ENCODE measurements at places on chromosomes 13 and 19.

DNA sequence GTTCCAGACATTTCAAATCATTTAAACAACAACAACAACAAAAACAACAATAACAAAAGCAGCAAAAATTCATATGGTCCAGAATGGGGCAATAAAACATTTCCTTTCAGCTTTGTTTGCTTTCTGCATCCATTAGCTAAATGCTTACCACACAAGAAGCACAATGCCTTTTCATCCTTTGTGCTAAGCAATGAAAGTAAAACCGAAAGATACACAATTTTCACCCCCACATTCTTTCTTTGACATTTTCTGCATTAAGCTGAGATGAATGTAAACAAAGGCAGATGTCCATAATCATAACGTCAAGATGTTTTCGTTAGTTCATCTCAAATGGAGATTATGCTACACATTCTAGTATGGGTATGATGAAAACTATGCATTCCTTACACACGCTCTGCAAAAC lies 568.5 kb downstream of the SLITRK6 start:
- DNase-seq, result no peak

DNA sequence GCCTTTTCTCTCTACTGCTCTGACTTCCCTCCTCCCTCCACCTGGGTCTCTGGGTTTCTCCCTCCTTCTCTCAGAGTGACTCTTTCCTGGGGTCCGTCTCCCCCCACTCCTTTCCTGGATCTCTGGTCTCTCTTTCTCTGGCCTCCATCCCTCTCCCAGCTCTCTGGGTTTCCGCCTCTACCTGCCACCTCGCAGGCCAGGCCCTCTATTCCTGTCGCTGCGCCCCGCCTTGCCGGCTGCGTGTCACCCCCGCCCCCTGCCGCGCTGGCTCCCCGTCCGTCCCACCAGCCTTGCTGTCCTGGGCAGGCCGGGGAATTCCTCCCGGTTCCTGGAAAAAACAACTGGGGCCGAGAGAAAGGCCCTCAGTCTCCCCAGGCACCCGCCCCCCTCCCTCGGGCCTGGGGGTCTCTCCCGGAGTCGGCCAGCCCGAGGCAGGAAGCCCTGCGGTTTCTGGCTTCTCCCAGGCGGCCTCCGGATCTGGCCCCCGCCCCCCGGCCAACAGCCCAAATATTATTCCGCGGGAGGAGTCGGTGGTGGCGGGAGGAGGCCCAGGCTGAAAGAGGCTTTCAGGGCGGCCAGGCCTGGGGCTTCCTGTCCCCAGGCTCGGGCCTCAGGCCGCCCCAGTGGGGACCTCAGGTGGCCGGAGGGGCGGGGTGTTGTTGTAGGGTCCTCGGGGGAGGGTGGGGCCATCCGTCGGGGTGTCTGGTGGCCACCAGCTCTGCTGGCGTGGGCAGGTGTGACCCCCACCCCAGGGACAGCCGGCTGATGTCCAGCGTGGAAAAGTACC lies 9.3 kb downstream of the IRF2BP1 start:
- no peak for DNase-seq

DNA sequence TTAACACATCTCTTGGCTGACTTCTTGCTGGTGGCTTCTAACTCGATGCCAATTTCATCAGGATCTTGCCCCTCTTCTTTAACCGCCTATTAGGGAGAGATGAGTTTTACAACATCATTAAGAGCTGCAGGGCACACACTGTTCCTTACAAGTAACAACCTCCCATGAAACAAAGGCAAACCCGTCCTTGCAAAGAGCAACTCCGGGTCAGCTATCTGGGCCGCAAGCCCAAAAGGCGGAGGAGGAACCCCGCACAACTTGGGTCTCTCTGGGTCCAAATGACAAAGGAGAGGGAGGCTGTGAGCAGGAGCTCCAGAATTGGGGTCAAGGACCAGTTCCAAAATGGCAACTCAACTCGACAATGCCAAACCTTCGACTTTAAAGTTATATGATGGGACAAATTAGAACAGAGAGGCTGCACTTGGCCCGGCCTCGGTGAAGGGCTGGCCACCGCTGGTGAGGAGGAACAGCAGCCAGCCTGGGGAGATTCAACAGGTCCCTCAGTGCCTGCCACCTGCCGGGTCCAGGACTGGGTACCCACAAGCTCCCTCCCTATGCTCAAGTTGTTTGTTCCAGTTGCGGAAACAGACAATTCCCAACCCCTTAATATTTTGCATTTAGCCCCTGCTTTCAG lies 1.1 kb downstream of the SAFB2 start:
- DNase-seq, result no peak

GRCh38 chr13:73261739-73262216 lies 203.0 kb downstream of the KLF5 start:
- no peak for DNase-seq

DNA sequence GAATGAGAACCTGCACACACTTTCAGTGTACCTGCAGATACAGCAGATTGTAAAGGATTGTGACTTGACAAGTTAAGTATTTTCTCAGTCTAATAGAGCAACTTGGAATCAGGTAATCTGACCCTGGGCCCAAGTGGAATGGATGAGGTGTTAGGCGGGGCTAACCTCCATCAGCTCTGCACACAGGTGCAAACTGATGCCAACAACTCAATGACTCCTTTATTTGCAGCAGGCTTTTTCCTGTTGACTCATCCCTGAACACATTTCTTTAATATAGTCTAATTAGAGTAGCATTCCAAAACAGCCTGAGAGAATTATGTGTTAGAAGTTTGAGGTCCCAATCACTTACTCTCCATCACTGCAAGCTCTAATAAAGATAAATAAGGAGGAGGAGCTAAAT lies 48.8 kb downstream of the TPT1 start:
- DNase-seq, result no peak

DNA sequence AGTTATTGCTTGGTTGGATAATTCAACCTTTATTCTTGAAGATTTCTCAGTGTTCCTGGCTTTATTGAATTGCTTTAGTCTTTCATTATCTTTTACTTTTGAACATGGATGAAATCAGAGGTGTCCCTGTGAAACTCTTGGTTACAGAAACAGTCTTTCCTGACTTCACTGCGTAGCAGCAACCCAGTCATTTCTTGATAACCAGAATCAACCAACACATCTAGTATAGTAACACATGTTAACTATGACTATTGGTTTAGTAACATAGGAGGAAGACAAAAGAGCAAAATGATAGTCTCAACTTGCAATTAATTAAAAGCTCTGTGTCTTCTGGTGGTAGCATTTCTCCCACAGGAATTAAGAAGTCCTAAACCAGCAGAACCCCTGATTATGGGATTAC lies 393.6 kb downstream of the GPC5 start:
- no peak for DNase-seq

- no peak for DNase-seq
Observed at GRCh38 chr13:29046588-29046987, 226.4 kb downstream of the MTUS2 start.

DNA sequence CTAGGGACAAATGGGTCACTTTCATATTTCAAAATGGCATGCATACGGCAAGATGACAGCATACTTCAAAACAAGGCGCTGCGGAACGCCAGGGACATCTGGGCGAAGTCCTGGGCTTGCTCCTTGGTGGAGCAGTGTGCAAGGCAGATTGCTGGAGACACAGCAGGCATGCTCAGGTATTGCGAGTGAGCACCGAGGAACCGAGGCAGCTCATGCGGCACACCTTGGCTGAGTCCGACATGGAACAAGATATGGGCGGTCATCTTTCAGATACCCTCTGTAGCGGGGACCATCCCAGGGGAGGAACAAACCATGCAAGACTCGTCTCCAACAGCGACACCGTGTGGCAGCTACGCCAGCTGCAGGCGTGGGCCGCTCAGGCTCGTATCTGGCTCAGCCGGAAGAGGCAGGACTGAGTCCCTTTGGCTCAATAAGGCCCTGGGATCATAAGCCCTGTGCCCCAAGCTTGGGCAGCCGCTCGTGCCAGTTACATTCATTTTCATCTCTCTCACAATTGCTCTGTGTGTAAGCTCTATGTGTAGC lies 112.4 kb downstream of the NUFIP1 start:
- no peak for DNase-seq

DNA sequence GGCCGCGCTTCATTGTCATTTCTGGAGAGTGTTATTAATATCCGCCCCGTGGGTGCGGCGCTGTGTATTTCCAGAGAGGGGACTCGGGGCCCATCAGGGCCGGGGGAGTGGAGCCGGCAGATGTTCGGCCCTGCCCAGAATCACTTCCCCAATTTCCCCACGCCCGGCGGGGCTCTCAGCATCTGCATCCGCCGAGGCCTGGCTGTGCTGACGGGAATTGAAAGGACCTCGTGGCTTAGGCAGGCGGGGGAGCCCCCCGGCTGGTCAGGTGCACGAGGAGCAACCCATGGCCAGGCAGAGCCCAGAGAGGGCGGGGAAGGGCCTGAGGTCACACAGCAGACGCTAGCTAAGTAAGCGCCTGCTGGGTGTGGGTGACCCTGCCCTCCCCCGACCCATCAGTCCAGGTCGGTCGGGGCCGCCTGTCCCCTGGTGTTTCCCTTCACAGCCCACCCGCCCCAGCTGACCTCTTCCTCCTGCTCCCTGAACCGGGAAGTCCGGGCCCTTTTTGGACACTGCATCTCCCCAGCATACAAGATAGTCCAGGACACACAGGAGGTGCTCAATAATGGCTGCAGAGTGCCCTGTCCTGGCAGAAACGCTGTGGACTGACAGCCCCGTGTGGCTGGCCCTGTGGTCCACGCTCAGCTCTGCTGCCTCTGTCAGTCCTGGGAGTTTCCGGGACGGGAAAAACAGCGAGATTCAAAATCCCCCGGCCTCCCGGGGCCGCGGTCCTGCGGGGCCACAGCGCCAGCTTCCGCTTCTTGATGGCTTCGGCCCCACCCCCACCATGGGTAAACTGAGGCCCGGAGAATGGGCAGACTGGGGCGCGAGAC lies 22.1 kb downstream of the ARID3A start:
- DNase-seq, result no peak

DNA sequence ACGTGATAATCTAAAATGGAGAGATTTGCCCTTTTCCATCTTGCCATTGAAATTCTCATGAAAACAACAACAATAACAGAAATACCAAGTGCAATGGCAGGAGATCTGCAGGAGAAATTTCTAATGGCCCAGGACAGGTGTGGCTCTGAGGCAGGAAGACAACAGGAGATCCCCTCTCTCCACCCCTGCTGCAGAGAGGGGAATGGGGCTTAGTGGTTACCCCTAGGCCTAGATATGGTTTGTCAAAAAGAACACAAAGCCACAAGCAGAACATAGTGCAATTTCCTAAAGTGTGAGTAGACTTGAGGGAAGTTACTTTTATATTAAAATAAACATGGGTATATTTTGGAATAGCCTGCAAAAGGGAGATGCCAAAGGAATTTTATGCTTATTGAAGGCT lies 369.5 kb downstream of the KCNRG start:
- DNase-seq, result no peak

DNA sequence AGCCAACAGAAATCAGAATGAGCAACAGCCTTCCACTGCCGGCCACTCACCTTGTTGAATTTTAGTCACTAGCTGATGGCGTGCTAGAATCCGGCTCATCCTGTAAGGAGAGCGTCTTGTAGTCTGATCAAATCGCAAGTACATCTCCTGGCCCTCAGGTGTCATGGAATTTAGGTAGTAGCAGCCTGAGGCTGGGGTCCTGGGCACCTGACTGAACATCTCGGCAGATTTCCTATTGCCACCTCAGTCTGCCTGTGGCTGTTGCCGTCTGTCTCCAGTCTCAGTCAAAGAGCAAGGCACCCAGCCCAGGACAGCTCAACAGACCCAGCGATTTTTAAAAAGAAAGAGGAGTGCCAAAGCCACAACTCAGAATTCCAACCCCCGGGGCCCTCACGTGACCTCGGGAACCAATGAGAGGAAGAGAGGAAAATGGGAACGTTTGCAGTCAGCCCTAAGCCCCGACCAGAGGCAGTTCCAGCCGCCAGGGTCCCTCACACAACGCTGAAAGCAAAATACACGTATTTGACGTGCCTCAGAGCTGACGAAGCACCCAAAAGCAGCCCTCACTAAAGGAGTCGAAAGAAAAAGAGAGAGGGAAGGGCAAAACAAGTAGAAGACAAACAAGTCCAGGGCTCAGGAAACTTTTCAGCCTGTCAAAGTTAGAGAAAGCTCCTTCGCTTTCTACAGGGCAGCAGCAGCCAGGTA lies at the start of gene STARD13:
TSS of gene STARD13 (minus strand) at position 336 of the 705 bp plus-strand sequence. CDS start at position 219, 117 bp downstream.
- no peak for DNase-seq

DNA sequence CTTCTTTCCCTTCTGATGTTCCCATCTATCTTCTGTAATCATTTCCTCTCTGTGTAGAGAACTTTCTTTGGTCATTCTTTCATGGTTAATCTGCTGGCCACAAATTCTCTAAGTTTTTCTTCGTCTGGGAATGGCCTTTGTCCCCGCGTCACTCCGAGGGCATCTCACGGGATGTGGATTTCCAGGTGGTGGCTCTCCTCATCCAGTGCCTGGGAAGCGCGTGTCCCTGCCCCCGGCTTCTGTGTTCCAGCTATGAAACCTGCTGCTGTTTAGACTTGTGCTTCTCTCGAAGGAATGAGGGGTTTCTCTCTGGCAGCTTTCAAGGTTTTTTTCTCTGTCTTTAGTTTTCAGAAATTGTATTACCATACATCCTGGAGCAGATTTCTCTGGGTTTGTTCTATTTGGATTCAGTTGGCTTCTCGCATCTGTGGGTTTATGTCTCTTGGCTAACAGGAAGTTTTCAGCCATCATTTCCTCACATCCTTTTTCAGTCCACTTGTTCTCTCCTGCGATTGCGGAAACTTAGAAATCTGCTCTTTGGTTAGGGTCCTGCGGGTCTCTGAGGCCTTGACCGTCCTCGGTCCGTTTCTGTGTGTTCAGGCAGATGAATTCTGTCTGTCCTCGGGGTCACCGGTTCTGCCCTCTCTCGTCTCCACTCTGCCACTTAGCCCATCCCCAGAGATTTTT lies 36.9 kb upstream of the DCUN1D2 start:
- DNase-seq, result no peak

DNA sequence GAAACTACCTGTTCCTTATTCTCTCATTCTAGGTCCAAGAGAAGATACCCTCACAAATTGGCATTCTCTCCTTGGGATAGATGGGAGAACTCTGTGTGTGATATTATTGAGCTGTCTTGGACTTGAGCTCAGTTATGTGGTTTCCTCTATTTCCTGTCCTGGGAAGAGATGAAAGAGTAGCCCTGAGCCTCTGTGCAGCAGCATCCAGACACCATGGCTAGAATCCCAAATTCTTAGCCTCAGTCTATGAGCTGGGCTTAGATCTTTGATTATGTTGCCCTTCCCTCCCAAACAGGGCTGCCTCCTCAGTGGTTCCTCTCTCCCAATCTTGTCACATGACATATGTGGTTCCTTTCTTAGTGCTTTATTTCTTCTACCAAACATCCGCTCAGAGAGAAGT lies 290.7 kb downstream of the SPRY2 start:
- no peak for DNase-seq

DNA sequence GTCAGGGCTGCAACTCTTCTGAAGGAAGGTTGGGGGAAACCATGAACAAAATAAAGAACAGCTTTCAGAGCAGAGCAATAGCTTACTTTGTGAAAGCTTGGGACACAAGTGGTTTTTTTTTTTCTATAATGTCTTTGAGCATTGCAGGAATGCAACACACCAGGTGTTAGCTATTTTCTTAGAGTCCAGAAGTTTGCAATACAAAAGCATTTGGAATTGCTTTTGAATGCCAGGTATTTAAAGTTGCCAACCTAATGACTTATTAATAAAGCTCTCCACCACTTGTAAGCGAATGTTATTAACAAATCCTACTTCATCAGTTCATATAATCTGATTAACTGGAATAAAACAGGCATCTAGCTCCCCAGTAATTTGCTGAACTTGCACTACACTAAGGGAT lies 172.6 kb downstream of the NUFIP1 start:
- DNase-seq, result no peak

- DNase-seq, result no peak
Observed at GRCh38 chr13:74867460-74867859, 614.5 kb downstream of the TBC1D4 start.

GRCh38 chr19:10846500-10847202 lies 1.6 kb upstream of the C19orf38 start:
- DNase-seq, result no peak

GRCh38 chr13:26914624-26915023 lies 154.0 kb upstream of the GPR12 start:
- DNase-seq, result peak; percentile 12
